Left renal pelvis (tissue), 4 donors: ENCODE measurements at places on chromosomes 1 and 21.
A peak's percentile ranks its signal among the peaks of the same experiment; 100 is the strongest.

DNA sequence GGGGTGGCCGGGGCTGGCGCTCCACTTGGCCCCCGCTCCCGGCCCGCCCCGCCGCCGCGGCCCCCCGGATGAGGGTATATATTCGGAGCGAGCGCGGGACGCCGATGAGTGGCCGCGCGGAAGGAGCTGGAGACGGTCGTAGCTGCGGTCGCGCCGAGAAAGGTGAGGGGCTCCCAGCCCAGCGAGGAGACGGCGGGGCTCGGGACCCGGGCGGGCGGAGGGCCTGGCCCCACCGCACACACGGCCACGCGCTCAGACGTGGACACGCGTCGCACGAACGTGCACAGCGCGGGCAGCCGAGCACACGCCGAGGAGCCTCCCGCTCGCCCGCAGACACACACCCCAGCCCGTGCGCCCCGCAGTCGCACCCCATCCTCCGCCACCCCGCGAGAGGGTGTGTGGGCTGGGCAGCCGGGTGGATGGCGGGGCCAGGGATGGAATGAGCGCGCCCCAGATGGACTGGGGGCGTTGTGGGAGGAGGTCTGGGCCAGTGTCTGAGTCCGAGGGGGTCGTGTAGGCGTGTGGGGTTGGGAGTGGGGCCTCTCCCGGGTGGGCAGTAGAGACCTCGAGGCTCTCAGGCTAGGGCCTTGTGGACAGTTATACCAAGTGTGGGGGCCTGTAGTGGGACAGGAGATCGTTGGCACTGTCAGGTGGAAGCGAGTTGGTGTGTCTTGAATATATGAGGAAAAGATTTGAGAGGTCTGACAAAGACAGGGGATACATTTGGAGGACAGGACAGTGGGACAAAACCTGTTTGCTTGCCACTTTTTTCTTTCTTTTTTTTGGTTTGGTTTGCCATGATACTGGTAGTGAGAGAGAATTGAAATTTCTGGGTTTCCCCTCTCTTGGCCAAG is at the start of gene UAP1:
TSS of gene UAP1 (plus strand) at position 107 of the 854 bp plus-strand sequence. CDS start 4,347 bp downstream, outside the sequence.
- DNase-seq = peak; percentile 26

- no peak for DNase-seq
Measured at GRCh38 chr1:225451840-225452515, 24.1 kb upstream of the LBR start.

DNA sequence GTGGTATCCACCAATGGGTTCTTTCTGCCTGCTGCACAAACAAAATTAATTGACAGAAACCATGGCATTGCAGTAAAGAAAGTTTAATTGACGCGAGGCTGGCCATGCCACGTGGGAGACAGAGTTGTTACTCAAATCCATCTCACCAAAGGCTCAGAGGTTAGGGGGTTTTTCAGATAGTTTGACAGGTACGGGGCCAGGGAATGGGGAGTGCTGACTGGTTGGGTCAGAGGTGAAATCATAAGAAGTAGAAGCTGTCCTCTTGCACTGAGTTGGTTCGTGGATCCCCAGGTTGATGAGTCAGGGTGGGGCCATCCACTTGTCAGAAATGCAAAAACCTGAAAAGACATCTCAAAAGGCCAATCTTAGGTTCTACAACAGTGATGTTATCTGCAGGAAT is 941 bp upstream of the TBCE start:
- DNase-seq = no peak

GRCh38 chr1:154813300-154813816 is 56.7 kb downstream of the KCNN3 start:
- DNase-seq = no peak

GRCh38 chr1:61254634-61255357 is 172.4 kb downstream of the NFIA start:
- DNase-seq = peak; percentile 50

DNA sequence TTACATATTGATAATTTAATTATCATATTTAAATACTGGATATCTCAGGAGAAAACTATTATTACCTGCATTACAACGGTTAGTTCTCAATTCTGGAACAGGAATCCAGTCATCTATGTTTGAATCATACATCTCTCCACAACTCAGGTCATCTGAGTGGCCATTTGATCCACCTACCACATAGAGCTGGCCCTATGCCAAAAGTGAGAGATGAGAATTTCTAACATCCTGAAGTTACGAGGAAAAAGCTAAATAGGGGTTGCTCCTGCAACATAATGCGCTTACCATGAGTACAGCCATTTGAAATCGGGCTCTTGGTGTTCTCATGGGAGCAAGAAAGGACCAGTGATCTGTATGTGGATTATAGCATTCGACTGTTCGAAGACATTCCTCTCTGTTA is 16.9 kb downstream of the IVNS1ABP start:
- no peak for DNase-seq

DNA sequence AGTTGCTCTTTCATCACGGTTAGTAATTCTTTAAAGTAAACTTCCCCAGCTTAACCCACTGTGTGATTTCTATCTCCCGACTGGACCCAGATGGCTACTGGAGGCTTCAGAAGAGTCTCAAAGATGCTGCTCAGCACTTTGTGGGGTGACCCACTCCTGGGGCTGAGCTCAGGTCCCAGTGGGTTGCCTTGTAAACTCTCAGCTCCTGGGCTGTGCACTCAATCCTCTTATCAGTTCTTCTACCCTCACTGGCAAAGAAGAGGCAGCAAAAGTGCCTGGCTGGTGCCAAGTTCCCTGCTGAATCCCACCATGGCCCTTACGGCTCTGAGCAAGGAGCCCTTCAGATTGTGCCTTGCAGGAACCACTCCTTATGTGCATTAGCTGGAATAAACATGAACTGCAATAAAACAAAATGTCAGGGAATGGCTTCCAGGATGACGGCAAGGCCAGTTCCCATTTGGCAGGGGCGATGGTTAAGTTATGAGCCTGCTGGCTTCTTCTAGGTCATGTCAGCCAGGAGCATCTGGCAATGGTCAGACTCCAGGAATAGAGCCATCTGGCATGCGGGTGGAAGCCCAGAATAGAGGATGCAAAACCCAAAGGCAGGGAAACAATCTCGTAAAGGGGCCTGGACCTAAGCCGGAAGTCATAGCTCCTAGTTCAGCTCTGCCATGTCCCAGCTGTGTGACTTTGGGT is 6.8 kb downstream of the MYOC start:
- DNase-seq = no peak

DNA sequence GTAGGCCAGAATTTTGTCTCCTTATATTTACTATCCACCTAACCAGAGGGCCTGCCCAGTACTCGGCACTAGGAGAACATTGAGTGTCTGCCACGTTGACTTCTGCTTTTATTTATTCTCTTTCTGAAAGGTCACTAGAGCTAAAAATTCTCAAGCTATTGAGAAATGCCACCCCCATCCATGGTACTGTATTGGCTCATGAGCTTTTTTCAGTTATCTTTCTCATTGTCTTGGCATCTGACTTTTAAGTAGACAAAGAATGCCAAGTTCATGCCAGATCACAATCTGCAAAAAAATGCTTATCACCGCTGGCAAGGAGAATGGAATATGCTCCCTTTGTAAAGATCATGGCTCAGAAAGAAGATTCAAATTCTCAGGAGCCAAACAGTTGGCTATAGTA is 49.8 kb upstream of the MROH9 start:
- no peak for DNase-seq

DNA sequence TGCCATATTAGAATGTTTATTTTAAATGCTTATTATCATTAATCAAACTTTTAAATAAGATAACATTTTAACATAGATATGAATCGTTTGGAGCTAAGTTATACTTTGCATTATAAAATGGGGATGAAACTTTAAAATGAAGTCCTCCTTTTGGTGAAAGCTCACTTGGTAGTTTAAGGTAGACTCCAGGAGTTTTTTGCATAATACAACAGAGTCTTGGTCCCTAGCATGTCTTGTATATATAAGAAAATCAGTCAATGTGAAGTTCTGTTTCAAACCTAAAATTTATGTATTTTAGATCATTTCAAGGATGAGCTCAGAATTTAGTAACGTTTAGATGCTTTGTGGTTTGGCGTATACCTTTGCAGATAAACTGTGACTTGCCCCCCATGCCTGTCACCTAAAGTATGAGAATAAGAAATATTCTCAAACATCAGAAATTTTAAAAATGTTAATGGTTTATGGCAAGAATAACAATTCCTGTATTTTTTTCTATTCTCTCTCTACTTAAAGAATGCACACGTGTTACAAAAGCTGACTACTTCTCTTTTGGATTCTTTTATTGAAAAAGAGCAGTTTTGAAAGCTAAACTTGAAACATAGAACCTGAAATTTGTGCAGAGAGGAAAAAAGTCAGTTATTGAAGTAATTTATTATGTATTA is 3.8 kb downstream of the NFIA start:
- DNase-seq = no peak

DNA sequence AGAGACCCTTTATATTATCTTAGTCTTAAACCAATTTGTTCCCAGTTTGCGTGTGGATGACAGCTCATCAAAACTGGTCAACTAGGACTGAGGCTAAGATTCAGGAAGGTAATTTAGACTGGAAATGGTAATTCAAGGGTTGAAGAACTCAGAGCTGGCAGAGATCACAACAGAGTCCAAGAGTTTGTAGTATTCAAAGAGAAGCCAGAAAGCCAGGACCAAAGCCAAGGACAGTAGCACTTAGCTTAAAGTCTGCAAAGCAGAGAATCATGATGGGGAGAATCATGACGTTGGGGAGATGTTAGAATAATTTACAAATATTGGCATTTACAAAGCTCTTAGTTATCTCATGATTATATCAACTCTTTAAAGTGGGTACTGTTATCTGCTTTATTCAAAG is 32.6 kb downstream of the RNF11 start:
- no peak for DNase-seq

- no peak for DNase-seq
Measured at GRCh38 chr1:221045842-221046831, 166.9 kb downstream of the HLX start.

DNA sequence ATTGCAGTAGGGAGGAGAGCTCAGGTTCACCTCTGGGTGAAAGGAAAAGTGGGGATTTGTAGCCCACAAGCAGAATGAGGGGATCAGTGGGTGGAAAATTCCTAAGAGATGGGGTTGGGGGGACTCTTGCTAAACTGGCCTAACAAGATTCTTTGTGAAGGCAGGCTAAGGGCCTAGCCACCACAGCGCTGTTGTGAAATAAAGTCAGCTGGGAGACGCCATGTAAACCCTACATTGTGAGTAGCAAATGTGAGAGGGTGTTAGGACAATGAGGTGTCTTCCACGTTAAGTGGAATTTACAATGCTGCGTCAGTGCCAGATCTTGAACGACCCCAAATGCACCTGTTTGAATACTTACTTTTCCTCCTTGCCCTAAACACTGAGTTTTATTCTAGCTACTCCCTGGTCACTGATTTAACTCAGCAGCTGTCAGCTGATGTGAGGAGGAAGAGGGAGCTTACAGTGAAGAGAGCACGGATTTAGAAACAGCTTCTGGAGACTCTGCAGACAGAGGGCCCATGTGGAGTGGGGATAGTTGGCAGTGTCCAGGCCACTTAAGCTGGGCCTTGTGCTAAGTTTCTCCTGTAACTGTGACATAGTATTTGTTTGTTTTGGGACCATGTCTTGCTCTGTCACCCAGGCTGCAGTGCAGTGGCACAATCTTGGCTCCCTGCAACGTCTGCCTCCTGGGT is 17.3 kb downstream of the PDPN start:
- DNase-seq = no peak

DNA sequence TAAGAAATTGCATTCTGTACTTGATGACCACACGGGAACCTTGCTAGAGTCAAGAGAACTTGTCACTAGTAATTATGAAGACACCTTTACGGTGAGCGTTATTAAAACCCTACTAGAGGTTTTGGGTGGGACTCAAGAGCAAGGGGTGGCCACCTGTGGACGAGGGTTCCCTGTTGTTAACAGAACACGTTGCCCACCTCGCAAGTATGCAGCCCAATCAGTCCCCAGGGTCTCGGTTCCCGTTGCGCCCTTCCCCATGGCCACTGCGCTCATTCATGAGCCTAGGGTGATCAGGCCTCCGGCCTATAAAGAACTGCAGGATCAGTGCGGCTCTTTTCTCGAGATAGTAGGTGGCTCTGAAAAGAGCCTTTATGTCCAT is 30.2 kb upstream of the RNF187 start:
- no peak for DNase-seq

DNA sequence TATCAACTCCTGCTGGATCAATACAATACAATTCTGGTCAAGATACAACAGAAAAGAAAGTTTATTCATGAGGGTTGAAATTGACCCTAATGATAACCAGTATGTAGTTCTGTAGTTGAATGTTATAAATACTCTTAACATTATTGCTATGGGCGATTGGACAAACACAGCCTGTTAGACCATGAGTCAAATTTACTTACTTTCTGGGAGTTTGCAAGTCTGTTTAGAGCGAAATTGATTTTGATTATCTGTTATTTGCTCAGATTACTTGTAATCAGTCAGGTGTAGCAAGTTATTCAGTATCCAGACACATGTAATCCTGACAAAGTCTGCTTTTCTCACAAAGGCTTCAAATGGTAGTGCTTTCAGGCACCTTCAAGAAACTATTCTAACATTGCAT is 216.6 kb upstream of the B3GALT2 start:
- DNase-seq = no peak

DNA sequence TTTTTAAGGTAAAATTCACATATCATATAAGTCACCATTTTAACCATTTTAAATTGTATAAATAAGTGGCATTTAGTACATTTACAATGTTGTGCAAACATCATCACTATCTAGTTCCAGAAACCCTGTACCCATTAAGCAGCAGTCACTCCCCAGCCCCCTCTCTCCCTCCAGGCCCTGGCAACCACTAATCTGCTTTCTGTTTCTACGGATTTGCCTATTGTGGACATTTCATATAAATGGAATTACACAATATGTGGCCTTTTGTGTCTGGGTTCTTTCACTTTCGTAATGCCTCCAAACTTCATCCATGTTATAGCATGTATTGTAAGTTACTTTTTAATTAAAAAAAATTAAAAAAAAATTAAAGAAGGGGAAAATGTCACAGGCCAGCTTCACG is 58.0 kb upstream of the RAB3GAP2 start:
- DNase-seq = no peak

GRCh38 chr1:26938004-26938658 is 16.6 kb downstream of the NUDC start:
- no peak for DNase-seq

- no peak for DNase-seq
Measured at GRCh38 chr1:243341074-243341473, 85.2 kb downstream of the SDCCAG8 start.

DNA sequence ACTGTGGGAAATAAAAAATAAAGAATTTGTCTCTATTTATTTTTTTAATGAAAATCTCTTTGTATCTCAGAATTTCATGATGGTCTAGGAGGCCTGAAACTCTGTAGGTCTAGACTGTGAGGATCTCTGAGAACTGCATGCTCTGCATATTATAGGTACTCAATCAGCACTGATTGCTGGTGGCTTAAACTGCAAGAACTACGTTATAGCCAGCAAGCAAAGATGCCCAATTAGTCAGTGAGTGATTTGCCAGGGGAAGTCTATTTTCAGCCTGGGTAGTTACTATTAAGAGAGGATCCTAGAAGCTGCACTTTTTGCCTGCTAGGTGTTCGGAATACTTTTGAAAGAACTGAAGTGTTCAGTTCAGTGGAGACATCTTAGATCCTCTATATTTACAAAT is 87.4 kb downstream of the GPR52 start:
- DNase-seq = no peak
